ENCODE measurements at places on chromosomes 5 and 9. TPM values are rescaled to one million over a fixed set of nuclear protein-coding genes. Genes with fewer than 3 reads are reported as not detected.

- no peak for DNase-seq
Measured at GRCh38 chr5:79612667-79613198, 492 bp downstream of the TENT2 start.

- DNase-seq, result no peak
Measured at GRCh38 chr9:133379153-133380086, 3.3 kb downstream of the STKLD1 start.

DNA sequence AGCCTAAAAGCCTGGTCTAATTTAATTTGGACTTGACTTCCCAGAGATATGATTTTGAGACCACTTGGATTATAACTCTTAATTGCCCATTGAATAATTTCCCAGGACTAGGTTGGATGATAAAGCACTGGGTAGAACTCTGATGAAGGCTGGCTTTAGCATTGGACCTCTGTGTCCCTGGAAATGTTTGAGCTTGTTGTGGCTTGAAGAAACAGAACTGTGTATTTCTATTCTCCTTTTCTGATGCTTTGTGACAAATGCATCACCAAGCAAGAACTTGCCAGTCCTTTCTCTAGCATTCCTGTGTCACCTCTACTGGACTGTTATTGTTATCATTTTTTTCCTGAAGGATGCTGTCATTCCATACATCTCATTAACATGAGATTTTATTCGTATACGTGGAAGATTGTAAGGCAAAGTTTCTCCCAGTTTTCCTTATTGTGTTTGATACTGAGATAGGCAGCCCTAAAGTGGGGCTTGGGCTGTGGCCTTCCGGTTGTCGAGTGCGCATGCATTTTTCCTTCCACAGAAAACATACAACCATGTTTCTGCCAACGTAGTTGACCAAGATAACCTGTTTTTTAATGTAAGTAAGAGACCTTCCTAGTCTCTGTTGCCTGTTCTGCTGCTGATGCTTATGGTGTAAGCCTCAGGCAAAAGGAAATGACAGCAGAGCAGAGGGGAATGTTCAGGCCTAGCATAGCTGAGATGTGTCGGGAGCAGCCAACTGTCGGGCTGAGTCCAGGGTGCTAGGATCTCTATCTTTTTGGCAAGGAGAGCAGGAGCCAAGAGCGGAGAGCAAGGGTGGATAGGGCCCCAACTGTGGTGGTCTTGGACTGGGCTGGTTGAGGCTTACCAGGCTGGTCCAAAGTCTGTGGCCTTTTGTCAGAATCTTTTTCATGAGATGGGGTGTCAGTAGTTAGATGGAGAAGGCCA is 2.3 kb downstream of the NTRK2 start:
- DNase-seq, result no peak

Gene LPAR1
- 40.0 TPM for total RNA-seq
